ENCODE measurements at places on chromosomes 3 and 15.

GRCh38 chr3:177110895-177111294 lies 86.4 kb downstream of the TBL1XR1 start:
- DNase-seq, result no peak

GRCh38 chr3:58749948-58750347 lies 83.4 kb upstream of the FAM3D start:
- no peak for DNase-seq

GRCh38 chr3:150302246-150302645 lies 105.9 kb upstream of the TSC22D2 start:
- no peak for DNase-seq

DNA sequence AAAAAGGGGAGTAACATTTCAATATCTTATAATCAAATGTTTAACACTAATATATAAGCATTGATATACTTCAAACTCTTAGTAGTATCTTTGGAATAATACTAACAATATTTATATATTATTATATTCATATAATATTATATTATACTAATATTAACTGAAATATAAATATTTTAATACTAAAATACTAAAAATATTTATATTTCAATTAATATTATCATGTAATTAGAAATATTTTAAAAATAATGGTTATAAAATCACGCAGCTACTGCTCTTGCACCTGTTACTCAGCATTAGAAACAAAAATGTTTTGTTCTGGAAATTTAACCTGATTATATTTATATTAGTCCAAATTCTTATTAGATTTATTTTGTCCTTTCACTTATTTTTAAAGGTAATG lies 12.6 kb upstream of the ATP8B4 start:
- no peak for DNase-seq

DNA sequence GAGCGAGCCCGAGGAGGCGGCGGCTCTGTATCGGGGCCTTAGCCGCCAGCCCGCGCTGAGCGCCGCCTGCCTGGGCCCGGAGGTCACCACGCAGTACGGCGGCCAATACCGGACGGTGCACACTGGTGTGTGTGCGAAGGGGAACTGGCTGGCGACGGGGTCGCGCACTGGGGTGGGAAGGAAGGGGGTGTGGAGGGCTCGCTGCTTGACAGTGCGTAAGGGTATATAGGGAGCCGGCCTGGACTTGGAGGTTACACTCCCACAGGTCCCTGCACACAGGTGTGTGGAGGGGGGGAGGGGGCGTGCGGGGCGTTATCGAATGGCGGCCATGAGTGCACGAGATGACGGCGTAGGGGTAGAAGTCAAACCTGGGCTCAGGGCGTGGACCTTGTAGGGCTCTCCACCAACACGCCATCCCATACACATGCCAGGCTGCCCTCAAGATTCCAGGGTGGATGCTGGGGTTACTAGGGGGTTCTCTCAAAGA lies 389 bp downstream of the APEH start:
- peak; percentile 25 for DNase-seq

- DNase-seq, result no peak
Observed at GRCh38 chr3:126451511-126451910, 24.2 kb downstream of the ZXDC start.

DNA sequence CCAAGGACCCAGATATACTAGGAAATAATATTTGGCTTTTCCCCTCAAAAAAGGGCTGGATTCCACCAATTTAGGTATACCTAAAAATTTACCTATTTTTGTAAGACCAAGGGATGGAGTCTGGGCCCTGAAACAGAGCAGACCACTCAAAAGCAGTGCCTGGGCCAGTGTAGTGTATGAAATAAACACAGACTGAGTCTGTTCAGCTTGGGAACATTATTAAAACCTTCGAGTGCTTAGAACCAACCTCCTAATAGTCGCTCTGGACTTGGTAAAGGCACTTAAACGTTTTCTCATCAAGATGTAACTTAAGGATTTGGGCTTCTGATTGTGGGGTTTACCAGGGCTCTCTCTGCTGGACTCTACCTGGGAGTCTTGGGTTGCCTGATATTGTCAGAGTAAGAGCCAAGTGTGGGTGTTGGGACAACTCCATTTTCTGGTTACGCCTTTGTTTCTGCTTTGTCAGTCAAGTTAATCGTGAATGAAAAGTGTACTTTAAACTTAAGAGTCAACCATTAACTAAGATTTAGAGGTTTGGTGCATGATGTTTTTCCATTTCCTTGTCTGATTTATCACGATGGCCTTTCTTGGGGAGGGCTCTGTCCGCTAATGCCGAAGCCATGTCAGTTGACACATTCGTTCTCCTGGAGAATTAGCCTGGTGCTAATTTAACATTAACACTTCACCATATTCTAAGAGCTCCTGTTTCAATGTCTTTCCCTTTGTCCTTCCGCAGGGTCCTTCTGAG lies 221.0 kb upstream of the TPM1 start:
- DNase-seq, result no peak

- no peak for DNase-seq
Observed at GRCh38 chr3:186151077-186151971, 42.4 kb upstream of the ETV5 start.

DNA sequence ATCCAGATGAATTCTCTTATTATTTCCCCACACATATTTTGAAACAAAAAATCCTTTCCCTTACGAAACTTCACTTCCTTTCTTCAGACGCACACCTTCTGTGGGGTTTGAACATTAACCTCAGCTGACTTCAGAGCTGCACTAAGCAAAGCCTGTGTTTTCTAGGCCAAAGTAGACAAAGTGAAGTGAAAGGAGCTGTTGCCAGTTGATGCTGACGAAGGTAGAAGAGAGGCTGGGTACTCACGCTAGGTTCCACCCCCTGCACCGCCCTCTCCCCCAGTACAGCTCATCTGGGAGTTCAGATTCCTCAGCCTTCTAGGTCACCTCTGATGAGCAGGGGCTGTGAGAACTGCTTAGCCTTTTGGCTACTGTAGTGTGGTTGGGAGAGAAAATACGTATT lies 24.1 kb downstream of the DUT start:
- no peak for DNase-seq

- DNase-seq, result no peak
Observed at GRCh38 chr15:101018016-101018415, 98.9 kb downstream of the LRRK1 start.

DNA sequence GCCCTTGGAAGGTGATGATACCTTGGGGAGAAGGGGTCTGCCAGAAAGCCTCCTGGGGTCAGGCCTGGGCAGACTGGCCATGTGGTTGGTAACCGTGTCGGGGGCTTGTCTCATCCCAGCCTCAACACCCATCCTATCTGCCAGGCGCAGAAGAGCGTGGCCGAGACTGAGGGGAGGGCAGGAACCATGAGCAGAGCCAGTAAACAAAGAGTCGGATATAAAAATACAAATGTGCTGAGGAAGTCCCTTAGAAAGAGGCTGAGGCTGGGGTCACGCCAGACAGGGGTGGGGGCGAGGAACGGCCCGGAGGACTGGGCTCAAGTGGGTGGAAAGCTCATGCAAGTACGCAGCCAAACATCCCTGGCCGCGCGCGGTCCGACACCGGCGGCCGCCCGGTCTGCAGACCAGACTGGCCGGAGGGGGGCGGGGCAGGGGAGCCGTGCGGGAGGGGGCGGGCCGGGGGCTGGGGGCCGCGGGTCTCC lies 1.9 kb downstream of the CAMK2N2 start:
- no peak for DNase-seq

DNA sequence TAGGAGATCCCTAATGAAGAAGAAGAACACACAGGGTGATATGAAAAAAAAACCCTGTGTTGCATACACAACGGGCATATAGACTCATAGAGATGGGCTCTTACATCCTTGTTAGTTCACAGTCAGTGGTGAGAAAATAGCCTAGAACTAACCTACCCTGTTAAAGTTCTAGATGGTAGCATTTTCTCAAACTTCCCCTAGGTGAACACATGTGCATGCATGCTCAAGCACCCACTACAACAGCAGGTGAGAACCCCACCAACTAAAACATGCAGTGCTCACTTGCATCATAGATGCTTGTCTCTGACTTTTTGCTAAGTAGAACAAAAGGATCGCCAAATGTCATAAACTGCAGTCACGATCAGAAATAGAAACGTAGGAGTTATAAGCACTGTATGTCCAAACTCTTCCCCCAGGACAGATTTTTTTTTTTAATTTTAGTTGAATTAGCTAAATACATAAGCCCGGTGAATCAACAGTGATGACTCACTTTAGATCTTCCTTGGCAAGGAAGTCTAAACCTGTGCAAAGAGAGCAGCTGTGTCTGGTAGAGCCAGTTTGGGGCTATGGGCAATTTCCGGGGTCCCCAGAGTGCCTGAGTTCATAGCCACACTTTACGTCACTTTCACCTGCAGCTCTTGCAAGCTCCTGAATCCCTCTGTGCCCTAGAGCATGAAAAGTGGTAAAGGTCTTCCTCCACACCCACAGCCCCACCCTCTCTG lies 96.2 kb upstream of the SEMA6D start:
- DNase-seq, result no peak

DNA sequence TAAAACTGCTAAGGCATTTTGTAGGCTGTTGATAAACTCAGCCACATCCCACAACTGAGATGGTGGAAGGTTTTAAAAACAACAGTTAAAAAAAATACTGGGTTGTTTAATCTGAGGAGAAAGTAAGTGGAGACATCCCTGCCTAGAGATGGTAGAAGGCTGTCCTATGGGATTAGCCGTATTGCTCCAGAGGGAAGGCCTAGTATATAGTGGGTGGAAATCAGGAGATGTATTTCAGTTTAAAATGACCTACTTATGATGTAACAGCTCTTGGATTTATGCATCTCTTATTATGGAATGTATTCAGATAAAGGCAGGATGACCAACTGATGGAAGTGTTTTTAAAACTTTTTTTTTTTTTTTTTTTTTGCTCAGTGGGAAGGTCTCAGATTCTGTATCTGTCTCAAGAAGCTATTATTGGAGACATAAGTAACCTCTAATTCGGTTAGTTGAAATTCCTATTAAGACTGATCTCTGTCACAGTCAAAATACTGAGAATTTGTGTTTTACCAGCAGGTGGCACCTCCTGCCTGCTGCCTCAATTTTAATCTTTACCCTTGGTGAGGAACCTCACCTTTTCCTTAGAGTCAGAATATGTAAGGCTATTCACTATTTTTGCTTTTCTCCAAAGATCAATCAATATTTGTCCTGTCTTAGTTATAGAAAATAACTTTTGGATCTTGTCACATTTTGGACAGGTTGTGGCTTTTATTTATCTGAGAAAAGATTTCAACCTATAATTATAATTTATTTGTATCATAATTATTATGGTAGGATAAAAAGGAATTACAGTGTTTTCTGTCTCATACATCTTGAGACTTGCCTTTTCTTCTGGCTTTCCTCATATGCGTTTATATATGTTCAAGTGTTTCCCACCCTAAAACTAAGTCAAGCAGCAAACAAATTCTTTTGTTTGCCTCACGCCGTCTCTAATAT lies 63.0 kb downstream of the VPS8 start:
- no peak for DNase-seq

DNA sequence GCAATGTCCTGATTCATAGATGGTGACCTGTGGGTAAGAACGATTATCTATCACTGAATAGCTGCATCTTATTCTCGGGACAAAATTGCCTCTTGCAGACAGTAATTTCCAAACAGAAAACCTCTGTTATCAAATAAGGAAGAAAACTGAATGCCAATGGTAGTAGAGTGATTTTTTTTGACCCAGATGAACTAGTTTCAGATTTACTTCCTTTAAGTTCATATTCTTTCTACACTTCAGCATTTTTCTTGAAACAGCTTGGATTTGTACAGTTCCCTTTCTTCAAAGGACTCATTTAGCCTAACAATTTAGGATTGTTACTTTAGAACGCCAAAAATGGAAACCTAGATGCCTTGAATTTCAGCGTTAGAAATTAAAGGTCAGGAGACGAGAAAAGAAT lies 14.6 kb downstream of the ETV5 start:
- no peak for DNase-seq

DNA sequence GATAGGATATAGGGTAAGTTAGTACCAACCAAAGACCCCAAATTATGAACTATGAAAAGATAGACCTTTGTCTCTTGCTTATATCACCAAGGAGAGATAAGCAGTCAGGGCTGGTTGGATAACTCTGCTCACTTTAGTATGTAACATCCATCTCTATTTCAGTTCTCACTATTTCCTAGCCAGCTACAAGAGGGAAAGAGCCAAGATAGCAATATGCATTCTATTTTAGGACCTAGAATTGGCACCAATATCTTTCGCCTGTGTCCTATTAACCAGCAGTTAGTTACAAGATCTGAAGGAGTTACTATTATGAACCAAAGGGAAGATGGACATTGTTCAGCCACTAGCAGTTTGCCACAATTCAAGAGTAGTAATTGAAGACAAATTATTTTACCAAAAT lies 457.5 kb downstream of the NSUN3 start:
- no peak for DNase-seq

DNA sequence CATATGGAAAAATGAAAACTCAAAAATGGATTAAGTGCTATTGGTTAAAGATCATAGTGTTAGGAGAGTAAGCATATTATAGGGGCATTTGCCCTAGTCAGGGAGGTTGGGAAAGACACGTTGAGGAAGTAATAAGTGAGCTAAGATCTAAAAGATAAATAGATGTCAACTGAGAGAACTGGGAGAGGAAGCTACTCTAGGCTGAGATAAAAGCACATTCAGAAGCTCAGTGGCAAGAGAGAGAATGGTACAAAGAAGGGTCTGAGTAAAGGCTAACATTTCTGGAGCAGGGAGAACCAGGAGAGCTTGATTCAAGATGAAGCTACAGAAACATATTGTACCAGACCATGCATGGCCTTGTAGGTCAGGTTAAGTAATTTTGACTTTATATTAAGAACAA lies 63.9 kb downstream of the TRPC1 start:
- no peak for DNase-seq

GRCh38 chr15:38531509-38531908 lies 33.1 kb downstream of the RASGRP1 start:
- no peak for DNase-seq

DNA sequence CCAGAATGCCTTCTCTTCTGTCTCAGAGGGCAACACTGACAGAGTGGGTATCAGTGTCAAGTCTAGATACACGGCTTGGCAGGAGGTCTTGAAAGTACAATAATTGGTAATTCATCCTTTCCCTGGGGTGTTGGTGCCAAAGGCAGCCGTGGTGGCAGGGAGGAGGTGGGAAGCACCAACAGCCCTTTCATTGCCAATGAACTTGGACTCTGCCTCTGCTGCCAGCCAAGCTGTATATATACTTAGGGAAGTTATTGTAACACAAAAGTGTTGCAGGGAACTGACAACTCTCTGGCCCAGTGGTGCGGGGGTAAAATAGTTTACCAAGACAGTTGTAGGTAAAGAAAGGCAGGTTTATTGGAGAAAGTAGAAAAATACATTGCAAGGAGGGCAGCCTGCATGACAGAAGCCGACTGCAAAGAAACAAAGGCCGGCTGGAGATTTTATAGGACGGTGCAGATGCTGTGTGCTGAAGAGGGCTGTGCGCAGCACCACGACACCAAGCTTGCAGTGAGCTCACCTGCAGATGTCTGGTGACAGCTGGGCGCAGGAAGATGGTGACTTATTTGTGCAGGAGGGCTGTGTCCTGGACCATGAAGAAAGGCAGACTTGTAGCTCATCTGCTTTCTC lies 4.0 kb upstream of the FAM3D start:
- DNase-seq, result no peak

DNA sequence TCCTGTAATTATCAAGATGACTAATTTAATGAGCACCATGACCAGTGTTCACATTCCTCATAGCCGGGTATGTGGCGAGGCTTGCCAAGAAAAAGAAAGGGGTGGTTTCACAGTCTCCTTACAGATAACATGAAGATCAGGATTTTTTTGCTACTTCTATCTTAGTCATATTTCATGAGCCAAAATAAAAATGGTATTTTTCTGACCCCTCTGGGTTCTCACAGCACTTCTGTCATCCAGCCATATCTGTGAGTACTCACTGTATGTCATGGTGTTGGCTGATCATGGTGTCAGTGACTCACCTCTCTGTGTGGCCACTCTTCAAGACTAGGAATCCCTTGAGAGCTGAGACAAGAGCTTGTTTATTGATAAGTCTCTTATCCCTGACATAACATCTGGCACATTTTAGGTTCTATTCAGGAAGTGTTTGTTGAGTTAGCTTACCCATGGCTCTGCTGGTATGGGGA lies 130.5 kb upstream of the LMCD1 start:
- DNase-seq, result no peak
